ENCODE measurements at places on chromosomes 1 and 21.

- no peak for DNase-seq
These were observed 43.6 kb upstream of the GRHL3 start for GRCh38 chr1:24275510-24275909.

GRCh38 chr1:94272388-94272787 is 35.0 kb upstream of the ARHGAP29 start:
- no peak for DNase-seq

GRCh38 chr1:207804721-207805468 is 53.0 kb downstream of the CD46 start:
- no peak for DNase-seq

GRCh38 chr1:221886743-221887414 is 145.0 kb upstream of the DUSP10 start:
- DNase-seq = no peak

- DNase-seq = no peak
These were observed 288.1 kb downstream of the DPYD start for GRCh38 chr1:97632776-97633175.

DNA sequence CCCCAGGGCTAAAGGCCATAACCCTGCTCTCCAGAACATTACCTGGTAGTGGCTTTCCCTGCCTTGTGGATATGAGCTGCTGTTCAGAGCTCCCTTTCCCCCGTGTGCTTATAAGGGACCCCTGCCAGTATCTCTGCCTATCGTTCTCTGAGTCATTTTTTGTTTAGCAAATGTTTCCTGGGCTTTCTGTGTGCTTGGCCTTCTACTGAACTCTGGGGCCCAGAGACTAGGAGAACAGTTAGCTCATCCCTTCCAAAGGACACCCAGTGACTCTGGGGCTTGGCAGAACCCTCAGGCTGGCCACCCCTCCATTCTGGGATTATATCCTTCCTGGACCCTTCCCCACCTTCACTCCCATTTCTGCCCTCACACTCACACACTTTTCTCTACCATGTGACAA is 80.8 kb upstream of the POU3F1 start:
- no peak for DNase-seq

GRCh38 chr1:10753299-10753698 is 43.1 kb downstream of the CASZ1 start:
- DNase-seq = no peak

DNA sequence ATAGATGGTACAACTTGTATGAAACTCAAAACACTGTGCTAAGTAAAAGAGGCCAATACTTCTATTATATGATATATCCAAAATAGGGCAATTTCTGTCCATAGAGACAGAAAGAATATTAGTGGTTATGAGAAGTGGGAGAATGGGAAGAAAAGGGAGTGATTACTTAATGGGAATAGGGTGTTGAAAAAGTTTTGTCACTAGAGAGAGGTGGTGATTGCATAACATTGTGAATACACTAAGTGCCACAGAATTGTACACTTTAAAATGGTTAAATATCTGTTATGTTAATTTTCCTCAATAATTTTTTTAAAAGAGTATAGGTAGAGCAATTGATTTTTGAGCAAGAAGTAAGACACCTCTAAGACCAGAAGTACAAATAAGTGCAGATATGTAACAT is 29.7 kb downstream of the GNAT2 start:
- no peak for DNase-seq
